ENCODE measurements at places on chromosomes 11 and 22. TPM values are rescaled to one million over a fixed set of nuclear protein-coding genes. Genes with fewer than 3 reads are reported as not detected.

The LARGE2 gene
- total RNA-seq = 2.5 TPM

The PKP3 gene
- 30.7 TPM for total RNA-seq

The CLTCL1 gene
- 5.3 TPM for total RNA-seq

The SYT7 gene
- total RNA-seq = 0.23 TPM

The SLC17A6 gene
- total RNA-seq = not detected

The FAM76B gene
- total RNA-seq = 21.9 TPM

The MTA2 gene
- total RNA-seq = 153 TPM

The OR10S1 gene
- total RNA-seq = not detected

The P2RX6 gene
- total RNA-seq = not detected

The VPS26B gene
- total RNA-seq = 17.8 TPM

The MS4A6E gene
- not detected for total RNA-seq

The UBQLN3 gene
- not detected for total RNA-seq

The MRGPRE gene
- total RNA-seq = not detected

The MRPL17 gene
- total RNA-seq = 44.7 TPM

The CDC42EP2 gene
- 18.6 TPM for total RNA-seq

The OR51Q1 gene
- total RNA-seq = not detected

The CARD16 gene
- total RNA-seq = not detected

The LGR4 gene
- total RNA-seq = 62.7 TPM

The ZC3H12C gene
- 5.0 TPM for total RNA-seq

The MS4A7 gene
- total RNA-seq = not detected

The CHRM4 gene
- total RNA-seq = not detected

The SESN3 gene
- total RNA-seq = 4.9 TPM

The GAL3ST3 gene
- total RNA-seq = 2.3 TPM
